ENCODE measurements at places on chromosomes 6 and 20. TPM values are rescaled to one million over a fixed set of nuclear protein-coding genes. Genes with fewer than 3 reads are reported as not detected.
A peak's percentile ranks its signal among the peaks of the same experiment; 100 is the strongest.

POM121L2 gene
- not detected for total RNA-seq

CGA gene
- total RNA-seq: 0.23 TPM

TRIM10 gene
- total RNA-seq: not detected

DNA sequence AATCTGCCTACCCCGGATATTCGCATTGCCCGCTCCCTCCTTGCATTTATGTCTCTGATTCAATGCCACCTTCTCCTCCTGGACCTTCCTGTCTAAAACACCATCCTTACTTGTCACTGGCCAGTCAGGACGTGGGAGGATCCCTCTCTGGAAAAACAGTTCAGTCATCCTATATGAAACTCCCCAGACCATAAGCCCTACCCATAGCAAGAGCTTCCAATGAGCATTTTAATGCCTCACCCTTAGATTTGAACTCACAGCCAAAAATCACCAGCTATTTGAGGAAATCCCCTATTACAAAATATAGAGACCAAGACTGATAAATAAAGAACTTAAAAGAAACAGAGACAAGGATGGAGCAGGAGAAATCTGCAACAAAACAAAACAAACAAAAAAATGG is 86.4 kb downstream of the SHLD1 start:
- no peak for DNase-seq

DNA sequence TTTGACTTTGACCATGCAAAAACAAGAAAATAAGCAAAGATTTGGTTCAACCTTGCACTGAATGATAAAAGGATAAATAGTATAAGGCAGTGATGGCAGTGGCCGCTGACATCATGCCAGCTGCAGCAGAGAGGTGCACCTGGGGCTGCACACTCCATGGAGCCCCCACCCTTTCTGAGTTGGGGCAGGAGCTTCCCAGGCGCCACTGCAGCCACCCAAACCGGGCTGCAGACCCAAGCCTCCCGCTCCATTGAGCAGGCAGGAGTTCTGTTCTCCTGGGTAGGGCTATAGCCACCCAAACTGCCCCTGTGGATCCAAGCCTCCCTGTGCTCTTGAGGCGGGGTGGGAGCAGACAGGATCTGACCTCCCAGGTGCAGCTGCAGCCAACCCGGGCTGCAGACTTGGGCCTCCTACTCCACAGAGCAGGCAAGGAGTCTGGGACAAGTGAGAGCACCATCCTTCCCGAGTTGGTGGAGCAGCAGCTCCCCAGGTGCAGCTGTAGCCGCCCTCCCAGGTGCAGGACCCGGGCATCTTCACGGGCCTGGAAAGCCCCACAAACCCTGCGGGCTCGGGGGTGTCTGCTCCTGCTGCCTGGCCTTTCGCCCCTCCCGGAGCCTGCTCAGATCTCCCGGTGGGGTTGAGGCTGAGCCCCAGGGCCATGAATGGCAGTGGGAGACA is 537.9 kb downstream of the TENT5A start:
- DNase-seq: no peak

DNA sequence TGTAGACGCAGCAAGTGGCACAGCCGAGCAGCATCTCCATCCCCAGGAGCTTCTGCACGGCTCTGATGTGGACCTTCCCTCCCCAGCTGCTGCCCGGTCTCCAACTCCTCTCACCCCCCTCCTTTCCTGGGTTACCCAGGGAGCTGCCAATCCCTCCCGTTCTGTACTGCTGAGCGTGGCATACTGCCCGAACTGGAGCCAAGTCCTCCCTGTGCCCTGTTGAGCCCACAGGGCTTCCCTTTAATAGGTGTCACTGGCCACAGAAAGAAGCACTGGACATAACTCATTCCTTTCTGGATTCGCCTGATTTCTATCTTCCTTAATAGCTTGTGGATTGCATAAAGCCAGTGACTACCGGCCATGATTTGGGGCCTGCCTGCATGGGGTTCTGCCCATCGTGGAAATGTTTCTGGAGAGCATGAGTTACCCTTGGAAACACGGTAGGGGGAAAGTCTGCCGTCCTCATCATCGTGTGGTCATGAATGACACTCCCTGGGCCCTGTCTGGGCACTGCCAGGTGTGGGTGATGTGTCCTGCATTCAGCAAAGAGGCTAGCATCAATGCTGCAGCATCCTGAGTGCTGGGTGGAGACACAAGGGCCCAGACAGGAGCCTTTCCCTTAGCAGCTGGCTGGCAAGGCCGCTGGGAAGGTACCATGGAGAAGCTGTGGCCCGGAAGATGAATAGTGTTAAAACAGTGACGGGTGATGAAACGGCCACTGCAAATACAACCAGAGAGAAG is 189.7 kb downstream of the SYNDIG1 start:
- peak; percentile 31 for DNase-seq

OXT gene
- not detected for total RNA-seq

SMPDL3A gene
- 2.5 TPM for total RNA-seq

XKR7 gene
- total RNA-seq: not detected

DNA sequence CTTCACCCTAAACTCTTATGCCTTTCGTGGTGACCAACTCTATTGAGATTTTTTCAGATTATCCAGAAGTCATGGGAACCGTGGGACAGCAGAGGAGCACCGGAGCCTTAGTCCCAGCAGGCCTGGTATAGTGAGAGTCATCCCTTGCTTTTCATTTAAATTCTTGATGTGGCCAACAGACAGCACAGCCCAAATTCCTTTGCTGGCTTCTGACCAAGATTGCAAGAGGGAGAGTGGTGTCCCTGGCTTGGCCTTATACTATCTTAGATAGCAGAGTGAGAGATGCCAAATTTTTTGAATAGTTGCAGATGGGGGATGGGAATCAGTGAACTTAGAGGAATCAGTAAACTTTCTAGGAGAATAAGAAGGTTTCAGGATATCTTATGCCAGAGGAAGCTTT is 7.8 kb downstream of the STX11 start:
- DNase-seq: no peak

BMP5 gene
- total RNA-seq: 3.8 TPM

DNA sequence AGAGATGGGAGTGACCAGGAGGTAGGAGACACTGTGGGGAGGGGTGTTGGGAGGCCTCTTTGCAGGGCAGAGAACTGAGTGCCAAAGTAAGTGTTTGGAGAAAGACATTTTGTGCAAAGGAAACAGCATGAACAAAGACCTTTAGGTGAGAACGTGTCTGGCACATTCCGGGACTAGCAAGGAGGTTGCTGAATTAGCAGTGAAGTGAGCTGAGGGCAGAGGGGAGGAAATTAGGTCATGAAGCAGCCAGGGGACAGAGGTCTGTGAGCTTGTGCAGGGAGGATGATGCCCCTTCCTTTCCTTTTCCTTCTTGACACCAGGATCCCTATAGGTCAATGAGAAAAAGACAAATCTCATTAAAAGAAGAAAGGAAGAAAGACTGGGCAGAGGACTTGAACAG is 21.4 kb upstream of the AHCY start:
- no peak for DNase-seq

SEC23B gene
- total RNA-seq: 10.7 TPM

B3GAT2 gene
- total RNA-seq: not detected

DNA sequence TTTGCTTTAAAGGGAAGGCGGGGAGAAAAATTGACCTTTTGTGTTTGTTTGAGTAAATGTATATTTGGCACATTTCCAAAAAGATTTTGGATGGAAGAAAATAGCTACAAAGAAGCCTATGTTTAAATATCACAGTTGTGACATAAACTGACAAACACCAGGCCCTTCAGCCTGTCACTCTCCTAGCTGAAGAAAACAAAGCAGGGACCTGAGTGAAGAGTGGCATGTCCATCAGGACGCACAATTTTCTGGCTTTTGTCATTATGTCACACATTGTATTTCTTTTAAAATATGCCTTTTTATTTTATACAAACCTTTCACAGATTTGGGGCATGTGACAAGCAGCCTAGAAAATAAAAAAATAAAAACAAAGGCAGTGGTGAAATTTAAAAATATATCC is 241.2 kb downstream of the OGFRL1 start:
- DNase-seq: no peak

DNA sequence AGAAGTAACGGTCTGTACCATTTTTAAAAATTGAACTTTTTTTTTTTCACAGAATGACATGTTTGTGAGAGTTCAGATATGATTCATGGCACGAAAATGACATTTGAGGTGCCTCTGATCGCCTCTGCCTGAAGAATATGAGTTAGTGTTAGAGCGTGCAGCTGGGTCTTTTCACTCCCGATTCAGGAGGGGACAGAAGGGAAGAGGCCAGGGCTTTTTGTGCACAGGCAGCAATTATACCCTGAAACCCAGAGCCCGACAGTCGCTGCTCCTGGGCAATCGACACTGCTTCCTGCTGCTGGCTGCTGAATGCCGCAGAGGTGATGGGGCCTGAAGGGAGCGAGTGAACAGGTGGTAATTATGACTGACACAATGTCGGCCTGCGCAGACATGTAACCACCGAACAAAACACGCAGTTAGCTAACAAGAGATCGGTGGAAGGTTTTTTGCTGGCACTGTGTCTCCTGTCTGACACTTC is 652.0 kb upstream of the NOX3 start:
- no peak for DNase-seq

- no peak for DNase-seq
Measured at GRCh38 chr6:32886681-32887383, 32.8 kb downstream of the PSMB9 start.
